ENCODE measurements at places on chromosomes 2 and 18.
A peak's percentile ranks its signal among the peaks of the same experiment; 100 is the strongest.

GRCh38 chr2:131475831-131476230 is at the start of gene TUBA3D:
TSS of gene TUBA3D (plus strand) at chr2:131476119. CDS start at chr2:131476200, 81 bp downstream.
- no peak for DNase-seq

DNA sequence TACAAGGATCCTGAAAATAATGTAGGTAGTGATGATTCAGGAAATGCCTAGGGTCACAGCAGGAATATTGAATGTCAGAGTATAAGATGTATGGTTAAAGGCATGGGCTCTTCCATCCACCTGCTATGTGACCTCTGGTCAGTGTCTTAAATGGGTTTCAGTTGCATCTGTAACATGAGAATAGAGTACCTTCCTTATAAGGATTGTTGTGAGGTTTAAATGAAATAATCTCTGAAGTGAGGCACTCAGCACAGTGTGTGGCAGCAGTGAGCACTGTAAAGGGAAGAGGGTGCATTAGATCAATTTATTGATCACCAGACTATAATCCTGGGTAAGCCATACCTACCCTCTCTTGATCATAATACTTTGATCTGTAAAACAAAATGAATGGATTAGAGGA is 319.1 kb downstream of the SLC4A3 start:
- no peak for DNase-seq

DNA sequence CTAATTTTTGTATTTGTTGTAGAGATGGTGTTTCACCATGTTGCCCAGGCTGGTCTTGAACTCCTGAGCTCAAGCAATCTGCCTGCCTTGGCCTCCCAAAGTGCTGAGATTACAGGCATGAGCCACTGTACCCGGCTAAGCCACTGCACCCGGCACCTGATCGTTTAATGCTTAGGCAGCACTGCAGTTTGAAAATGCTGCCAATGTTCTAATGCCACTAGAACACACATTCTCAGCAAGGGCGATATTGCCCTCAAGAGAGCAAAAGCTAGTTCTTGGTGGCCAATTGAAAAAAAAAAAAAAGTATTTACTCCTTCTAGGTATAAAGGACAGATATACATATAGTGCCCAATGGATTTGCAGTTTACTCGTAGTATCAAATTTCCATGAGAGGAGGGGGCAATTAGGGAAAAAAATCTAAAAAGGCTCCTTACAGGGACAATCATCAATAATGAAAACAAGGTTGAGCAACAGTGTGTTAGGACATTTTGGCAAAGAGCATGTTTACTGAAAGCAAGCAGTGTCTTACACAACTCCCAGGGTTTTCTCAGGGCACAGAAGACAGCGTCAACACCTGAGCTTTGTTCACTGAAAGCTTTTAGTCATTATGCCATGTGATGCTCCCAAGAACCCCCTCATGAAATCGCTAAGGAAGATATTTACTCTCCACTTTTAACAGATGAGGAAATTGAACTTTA is 199.9 kb upstream of the PKDCC start:
- DNase-seq, result peak; percentile 70

GRCh38 chr18:48902023-48902855 is 48.5 kb downstream of the SMAD7 start:
- no peak for DNase-seq

DNA sequence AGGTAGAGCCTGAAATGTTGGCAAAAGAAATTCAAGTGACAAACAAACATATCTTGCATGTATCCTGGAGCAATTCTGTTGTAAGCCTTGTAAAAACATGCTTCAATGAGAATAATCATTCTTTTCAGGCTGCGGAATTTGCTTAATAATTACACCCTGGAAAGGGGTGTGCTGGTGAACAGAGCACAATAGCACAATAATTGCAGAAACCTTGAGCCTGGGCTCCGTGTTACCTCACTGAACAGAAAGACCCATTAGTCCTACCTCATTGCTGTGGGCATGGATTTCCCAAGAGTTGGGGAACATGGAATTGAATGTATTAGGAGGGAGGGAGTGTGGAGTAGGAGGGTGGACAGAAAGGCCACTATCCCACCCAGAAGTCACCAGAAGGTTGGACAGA is 168.0 kb upstream of the ALKAL2 start:
- no peak for DNase-seq

GRCh38 chr2:162126111-162126519 is 25.9 kb downstream of the GCG start:
- no peak for DNase-seq

DNA sequence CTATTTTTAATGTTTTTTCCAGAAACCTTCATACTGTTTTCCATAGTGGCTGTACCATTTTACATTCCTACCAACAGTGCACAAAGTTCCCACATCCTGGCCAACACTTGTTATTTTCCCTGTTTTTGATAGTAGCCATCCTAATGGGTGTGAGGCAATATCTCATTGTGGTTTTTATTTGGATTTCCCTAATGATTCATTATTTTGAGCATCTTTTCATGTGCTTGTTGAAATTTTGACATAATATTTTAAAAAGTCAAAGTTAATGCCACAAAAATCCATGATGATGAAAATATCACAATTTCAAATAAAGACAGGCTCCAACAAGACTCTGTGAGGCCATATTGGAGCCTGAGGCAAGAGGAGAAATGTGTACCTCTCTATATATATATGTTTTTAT is 50.2 kb downstream of the VWA3B start:
- DNase-seq, result no peak

DNA sequence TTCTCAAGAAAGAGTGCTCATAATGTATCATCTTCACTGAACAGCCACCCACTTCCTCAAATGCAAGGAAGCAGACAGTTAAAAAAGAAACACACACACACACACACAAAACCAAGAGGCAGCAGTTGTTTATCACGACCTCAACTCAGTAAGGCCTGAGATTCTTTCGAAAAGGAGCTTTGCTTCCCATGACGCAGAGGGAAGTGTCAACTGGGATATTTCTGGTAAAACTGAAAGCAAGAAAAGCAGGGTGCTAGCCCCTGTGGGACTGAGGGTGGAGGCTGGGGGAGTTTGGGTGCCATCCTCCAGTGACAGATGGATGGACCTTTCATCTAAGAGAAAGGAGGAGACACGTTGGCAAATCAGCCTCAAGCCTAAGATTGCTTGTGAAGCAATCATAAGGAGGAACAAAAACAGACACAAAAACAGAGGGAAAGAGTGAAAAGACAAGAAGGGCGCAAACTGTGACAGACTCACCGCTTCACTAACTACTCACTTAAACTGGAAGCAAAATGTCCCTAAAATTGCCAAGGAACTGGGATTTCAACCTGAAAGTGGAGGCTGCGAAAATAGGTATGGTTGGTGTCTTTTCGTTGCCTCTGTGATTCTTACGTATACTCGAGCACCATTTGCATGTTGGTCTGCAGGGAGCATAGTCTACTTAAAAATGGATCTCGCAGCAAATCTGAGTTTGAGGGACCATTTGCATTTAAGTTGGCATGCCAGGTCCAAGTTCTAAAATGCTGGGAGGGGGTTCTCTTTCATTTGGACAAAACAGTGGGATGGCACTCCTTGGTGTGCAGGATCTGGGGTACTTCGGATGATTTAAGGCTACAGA is at the start of gene ARHGAP25:
Gene ARHGAP25 (plus strand): TSS at position 124 of the 838 bp plus-strand sequence. CDS start 389 bp downstream, at position 513.
- no peak for DNase-seq

- DNase-seq, result no peak
These were observed 189.1 kb upstream of the BCL2L11 start for GRCh38 chr2:110931648-110932047.

GRCh38 chr2:31335921-31336585 is 78.5 kb downstream of the XDH start:
- DNase-seq, result no peak

DNA sequence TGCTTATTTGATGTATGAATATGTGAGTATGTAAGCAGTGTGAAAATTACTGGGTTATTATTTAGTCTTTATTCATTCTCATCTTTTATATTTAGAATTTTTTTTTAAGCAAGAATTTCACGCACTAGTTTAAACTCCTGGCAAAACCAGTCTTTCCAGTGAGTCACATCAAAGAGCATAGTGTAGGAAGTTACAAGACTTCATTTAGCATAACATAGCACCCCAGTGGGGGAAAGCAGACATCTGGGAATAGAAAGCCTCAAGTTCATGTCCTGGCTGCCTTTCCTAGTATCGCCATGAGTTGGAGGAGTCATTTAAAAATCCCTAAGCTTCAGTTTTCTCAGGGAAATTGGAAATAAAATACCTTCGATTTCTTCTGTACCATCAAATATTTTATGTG is 408.3 kb downstream of the NUP35 start:
- DNase-seq, result no peak

DNA sequence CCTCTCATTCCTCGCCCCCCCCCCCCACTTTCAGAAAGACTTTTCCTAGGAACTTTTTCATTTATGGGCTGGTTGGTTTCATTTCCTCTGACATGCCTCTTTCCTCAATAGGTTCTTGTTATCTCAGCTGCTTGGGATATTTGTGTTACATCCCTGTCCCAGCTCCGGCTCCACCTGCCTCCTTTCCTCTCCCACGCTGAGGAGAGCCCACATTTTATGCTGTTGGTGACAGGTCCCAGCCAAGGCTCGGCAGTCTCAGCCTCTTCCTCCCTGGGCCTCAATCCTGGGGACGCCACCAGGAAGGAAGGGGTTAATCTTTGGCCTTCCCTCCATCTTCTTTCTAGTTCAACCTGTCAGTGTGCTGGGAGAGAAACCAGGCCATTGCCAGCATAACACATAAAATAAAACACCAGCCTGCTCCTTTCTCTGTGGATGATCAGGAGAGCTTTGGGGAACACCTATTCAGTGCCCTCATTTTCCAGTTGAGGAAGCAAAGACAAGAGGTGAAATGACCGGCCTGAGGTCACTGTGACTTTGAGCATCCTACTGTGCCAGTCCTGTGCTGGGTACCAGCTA is 216.9 kb upstream of the TNP1 start:
- no peak for DNase-seq

DNA sequence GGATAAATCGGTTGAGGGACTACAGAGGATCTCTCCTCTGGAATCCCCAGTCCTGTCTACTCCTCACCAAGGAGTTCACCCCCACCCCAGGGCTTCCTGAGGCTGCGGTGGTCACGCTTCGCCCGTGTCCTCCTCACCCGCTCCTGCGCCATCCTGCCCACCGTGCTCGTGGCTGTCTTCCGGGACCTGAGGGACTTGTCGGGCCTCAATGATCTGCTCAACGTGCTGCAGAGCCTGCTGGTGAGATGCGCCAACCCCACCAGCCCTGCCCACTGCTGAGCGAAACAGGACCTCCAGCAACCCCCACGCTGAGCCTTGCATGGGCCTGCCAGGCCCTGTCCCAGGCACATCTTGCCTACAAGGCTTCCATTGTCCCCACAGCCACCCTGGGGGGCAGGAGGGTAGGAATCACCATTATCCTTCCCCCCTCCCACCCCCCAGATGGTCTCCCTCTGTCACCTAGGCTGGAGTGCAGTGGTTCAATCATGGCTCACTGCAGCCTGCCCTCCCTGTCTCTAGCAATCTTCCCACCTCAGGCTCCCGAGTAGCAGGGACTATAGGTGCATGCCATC is 6.7 kb upstream of the CTDSP1 start:
- no peak for DNase-seq

- peak; percentile 73 for DNase-seq
These were observed 1.5 kb downstream of the RND3 start for GRCh38 chr2:150485871-150486538.

DNA sequence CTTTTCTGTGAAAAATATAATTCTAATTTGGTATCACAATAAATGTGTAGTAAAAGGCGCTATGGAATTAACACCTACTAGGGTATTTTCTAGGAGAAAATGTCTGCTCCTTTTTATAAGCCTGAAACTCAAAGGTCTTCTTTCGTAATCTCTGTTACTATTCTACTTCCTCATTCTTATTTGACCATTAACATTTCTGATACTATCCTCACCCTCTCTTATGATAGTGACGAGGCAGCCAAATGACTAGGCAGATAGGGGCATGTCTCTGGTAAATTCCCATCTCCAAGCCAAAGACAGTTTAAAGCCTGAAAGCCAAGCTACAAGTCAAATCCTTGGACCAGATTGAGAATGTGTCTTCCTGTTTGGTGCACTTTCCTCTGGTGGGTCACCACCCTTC is 251.7 kb downstream of the LRRTM4 start:
- no peak for DNase-seq

DNA sequence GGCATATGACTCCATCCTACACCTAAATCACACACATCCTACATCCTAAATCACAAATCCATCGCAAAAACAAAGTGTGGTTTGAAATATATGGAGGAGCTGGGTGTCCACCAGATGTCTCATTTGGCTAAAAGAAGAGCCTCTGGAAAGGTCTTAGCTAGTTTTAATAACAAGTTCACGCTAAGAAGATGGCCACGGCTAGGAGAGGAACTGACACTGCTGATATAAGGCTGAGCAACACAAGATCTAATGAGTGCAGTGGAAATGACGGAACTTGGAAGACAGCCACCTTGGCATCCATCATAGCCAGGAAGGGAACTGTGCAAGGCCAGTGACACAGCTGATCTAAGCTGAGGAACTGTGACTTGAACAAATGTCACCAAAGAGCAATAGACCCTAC is 60.0 kb upstream of the AGAP1 start:
- DNase-seq, result peak; percentile 46

- DNase-seq, result no peak
These were observed 37.6 kb downstream of the ZNF516 start for GRCh38 chr18:76457475-76457874.

GRCh38 chr2:233989221-233989858 is 61.2 kb upstream of the SPP2 start:
- DNase-seq, result no peak

- peak; percentile 38 for DNase-seq
These were observed 125.7 kb upstream of the EPAS1 start for GRCh38 chr2:46171411-46171953.

- DNase-seq, result peak; percentile 32
These were observed 156.2 kb upstream of the NABP1 start for GRCh38 chr2:191521608-191522208.

DNA sequence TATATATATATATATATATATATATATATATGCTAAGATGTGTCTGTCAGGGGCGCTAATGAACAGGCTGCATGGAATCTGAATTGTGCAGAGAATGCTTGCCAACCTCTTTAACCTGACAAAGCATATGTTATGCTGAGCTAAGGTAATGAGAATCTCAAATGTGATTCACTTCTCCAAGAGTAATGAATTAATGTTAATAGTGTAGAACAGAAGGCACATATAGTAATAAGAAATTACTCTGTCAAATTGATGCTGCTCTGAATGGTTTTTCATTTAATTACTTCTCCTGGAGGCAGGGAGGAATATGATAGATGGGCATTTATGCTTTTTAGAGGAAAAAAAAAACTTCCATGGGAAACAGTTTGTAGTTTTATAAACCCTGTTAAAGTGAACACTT is 35.4 kb downstream of the COX7A2L start:
- no peak for DNase-seq

DNA sequence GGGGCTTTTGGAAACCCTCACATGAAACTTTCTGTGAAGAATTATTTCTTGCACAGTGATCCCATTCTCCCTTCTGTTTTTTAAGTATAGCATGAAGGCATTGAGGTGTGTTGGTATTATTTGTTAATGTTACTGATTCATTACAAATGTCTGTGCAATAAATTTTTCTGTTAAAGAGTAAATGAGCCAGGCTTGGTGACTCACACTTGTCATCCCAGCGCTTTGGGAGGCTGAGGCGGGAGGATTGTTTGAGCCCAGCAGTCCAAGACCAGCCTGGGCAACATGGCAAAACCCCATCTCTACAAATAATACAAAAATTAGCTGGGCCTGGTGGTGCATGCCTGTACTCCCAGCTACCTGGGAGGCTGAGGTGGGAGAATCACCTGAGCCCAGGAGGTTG is 87.8 kb downstream of the KCTD18 start:
- no peak for DNase-seq

GRCh38 chr2:160613466-160614153 is 120.0 kb upstream of the RBMS1 start:
- no peak for DNase-seq

GRCh38 chr2:141207036-141207385 is 923.8 kb downstream of the LRP1B start:
- DNase-seq, result no peak

GRCh38 chr2:102027036-102027980 is 35.5 kb downstream of the IL1R2 start:
- DNase-seq, result peak; percentile 92
